ENCODE measurements at places on chromosomes 11 and 22.

- DNase-seq, result peak; percentile 3
These were observed 335 bp downstream of the TMEM138 start for GRCh38 chr11:61362542-61362875.

DNA sequence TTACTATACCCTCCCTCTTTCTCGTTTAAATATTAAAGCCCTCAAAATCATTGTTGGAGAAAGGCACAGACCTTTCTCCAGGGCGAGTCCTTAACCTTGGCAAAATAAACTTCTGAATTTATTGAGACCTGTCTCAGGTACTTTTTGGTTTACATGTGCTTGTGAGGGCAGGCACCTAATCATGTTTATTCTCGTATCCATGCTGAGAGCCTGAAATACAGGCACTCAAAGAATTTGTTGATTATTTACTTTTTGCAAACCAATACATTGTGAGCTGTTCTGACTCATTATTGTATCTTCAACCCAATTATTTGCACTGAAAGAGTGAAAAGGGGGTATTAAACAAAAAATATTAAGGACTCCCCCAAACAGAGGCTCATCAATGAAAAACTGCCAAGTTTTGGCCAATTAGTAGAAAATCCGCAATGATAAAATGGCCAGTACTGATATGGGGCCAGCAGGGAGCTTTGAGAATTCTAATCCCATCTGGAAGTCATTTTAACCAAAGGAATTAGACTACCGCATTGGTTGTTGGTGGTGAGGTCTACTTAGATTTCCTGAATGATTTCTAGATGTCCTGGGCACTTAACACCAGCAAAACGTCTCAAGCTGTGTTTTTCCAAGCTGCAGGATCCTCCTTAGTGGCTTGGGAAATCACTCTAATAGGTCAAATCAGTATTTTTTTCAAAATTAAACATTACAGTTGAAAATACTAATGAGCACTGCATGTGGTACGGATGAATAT lies 157.3 kb downstream of the SWAP70 start:
- no peak for DNase-seq

DNA sequence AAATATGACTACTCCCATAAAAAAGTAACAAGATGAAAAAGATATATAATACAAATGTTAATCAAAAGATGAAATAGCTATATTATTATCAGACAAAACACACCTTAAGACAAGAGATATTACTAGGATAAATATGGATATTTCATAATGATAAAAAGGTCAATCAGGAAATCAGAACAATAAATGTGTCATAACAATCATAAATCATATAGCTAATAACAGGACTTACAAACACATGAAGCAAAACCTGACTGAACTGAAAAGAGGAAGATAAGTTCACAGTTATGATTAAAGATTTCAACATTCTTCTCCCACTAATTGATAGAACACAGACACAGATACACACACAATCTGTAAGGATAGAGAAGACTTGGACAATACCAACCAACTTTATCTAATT lies 47.2 kb downstream of the EIF3M start:
- no peak for DNase-seq

DNA sequence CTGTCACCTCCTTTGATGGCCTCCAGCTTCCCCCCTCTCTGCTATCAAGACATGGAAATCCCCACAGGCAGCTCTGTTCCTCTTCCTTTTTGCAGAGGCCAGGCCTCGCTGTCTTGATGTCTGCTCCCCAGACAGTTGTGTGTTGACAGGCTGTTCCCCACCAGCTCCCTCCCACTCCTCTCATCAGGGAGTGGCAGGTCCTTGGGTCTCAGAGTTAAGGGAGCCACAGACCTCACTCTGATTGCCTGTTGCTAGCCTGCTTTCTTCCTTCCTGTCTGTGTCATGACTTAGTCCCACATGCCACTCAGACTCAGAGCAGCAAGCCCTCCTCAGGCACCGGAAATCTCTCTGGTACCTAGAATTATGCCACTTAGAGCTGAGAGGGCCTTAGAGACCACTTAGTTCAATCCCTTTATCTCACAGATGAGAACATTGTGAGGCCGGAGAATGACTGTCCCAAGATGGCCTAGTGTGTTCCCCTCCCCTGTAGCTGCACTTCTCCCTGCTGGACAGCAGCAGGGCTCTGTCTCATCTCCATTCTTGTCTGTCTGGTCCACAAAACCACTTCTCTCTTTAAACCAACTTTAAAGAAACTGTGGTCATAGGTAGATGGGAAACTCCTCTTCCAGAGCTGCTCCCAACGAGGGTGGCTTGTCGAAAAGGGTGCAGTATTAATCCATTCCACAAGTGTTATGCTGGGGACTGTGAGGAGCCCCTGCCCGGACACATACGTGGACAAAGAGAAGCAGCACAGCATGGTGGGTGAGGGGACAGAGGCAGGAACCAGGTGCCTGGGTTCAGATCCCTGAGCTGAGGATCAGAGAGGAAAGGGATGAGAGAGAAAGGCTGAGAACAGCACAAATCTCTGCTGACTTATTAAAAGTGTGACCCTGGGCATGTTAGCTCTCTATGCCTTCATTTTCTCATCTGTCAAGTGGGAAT lies 4.2 kb downstream of the AMPD3 start:
- peak; percentile 51 for DNase-seq

GRCh38 chr11:70193411-70194292 lies 9.4 kb upstream of the FADD start:
- DNase-seq, result no peak

DNA sequence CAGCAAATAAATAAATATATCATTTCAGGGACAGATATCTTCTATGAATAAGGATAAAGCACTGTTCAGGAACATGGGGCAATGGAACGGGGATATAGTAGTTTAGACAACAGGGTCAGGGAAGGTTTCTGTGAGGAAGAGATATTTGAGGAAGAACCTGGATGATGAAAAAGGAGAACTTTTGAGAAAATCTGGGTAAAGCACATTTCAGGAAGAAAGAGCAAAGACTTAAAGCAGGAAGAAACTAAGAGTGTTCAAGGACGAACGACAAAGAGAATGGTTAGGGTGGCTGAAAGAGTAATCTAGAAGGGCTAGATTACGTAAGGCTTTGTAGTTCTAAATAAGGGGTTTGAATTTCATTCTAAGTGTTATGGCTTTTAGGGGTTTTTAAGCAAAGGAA lies 12.7 kb downstream of the DDI1 start:
- no peak for DNase-seq

GRCh38 chr11:86518211-86518610 lies 143.5 kb downstream of the CCDC81 start:
- no peak for DNase-seq

- no peak for DNase-seq
These were observed 56.5 kb downstream of the MIAT start for GRCh38 chr22:26713823-26714449.

DNA sequence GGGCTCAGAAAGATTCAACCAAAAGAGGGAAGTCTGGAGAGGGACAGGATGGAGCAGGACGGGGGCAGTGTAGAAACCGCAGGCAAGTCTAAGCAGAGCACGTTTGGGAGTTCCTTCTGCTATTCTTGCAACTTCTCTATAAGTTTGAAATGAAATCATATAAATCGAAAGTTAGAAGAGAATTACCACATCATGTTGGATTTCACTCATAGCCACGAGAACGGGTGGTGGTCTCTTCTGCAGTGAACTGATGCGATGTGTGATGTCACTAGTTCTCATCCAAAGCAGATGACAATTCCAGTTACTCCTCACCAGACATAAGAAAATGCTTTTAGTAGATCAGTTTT lies 36.0 kb downstream of the KCNQ1 start:
- no peak for DNase-seq

GRCh38 chr22:39662686-39663052 lies 92.1 kb downstream of the CACNA1I start:
- no peak for DNase-seq

- peak; percentile 45 for DNase-seq
These were observed at the start of gene DSCAML1 for GRCh38 chr11:117796872-117797529. Gene DSCAML1, minus strand, starts transcription at chr11:117797216. Its CDS starts 137 bp downstream, at chr11:117797079.

GRCh38 chr11:100851584-100852152 lies 164.6 kb downstream of the ARHGAP42 start:
- DNase-seq, result no peak

DNA sequence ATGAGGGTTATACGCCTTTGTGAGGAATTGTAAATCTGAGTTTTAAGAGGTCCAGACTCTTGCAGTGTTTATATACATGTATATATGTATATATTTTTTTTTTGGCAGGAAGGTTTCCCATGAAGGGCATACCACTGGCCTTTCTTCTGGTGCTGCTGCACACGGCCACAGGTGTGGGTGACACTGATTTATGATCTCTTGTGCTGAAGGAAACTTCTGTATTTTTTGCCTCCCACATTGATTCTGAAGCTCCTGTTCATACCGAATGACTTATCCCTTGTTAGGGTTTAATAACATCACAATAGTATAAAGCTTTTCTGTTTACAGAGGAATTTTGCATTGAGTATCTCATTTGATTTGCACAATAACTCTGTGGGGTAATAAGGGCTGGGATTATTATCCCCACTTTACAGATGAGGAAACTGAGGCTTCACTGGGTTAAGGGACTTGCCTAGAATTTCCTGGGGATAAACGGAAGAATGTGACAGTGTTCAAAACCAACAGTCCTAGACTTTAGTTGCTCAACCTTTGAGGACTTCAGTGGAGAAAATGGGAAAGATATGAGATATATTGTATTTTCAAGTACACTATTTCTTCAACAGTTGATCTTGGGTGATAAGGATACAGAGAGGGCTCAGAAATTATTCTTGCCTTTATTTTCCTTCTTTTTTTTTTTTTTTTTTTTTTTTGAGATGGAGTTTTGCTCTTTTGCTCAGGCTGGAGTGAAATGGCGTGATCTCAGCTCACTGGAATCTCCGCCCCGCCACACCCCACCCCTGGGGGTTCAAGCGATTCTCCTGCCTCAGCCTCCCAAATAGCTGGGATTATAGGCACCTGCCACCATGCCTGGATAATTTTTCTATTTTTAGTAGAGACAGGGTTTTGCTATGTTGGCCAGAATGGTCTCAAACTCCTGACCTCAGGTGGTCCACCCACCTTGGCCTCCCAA lies 70.1 kb downstream of the MICAL2 start:
- DNase-seq, result no peak

DNA sequence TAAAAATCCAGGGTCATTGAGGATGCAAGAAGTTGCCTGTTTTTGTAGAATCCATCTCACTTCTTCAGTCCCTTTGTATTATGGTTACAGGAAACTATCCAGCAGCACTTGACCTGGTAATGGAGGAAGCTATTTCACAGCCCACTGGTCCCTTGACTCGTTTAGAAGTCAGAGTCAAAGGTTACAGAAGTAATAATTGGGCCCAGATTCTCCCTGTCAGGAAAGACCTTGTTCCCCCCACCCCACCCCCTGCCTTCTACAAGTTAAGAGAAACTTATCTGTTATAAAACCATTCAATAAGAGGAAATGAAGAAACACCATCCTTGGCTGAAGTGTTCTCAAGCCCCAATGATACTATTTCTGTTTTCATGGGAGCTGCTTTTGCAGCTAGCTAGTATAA lies 65.8 kb downstream of the CSTPP1 start:
- DNase-seq, result no peak

DNA sequence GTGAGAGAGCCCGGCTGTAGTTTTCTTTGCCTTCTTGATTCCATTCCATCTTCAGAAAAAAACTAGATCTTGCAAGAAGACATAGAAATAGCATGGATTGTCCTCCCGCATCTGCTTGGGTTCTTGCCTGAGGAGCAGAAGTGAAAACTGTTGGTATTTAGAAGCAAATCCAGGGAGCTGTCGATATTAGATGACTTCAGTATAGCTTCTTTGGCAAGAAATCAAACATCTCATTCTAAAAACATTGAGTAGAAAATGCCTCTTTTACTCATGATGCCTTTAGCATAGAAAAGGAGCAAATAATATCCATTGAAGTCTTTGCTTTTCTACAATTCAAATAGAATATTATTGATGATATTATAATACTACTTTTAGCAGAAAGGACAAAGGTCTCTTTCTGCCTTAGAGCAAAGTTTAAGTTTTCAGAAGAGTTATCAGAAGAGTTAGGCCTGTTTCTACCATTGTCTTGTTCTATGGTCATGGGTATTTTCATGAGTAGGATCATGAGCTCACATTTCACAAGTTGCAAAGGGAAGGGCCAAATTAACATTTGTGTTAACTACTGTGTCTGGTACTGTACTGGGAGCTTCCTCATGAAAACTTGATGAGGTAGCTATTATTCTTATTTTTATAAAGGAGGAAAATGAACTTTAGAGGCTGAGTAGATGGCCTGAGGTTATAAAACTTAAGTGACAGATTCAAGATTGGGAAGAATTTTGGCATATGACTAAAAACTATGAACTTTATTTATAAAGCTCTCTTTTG lies 49.7 kb downstream of the EXT2 start:
- no peak for DNase-seq

GRCh38 chr11:125433454-125434121 lies 62.5 kb downstream of the FEZ1 start:
- peak; percentile 22 for DNase-seq

DNA sequence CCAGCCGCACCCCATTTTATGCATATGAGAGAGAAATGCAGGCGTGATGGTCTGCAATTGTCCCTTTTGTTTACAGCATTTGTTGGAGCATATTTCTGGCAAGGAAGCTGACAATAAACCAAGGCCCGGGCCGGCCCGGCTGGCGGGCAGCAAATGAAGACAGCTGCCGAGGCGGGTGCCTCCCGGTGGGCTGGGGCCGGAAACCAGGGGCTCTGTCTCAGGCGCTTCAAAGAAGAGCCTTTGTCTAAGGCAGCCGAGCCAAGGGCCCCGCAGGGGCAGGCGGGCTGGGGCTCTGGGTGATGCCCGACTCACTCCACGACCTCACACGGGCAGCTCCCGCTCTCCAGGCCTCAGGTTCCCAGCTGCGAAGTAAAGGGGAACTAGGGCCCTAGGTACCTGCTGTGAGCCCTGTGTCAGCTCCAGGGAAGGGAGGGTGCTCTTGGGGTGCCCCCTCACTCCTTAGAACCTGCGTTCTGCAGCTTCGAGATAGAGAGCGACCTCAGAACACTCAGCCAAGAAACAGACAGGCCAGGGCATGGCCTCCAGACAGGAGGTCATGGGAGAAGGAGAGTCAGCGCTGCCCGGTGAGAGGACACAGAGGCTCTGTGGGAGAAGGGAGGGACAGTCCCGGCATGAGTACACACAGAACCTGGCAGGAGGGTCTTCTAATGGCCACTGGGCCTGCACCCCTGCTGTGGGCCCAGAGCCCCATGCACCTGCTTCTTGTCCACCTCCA lies 2.4 kb downstream of the LINC01488 start:
- DNase-seq, result no peak

GRCh38 chr11:120052196-120052775 lies 85.6 kb downstream of the TRIM29 start:
- DNase-seq, result no peak

DNA sequence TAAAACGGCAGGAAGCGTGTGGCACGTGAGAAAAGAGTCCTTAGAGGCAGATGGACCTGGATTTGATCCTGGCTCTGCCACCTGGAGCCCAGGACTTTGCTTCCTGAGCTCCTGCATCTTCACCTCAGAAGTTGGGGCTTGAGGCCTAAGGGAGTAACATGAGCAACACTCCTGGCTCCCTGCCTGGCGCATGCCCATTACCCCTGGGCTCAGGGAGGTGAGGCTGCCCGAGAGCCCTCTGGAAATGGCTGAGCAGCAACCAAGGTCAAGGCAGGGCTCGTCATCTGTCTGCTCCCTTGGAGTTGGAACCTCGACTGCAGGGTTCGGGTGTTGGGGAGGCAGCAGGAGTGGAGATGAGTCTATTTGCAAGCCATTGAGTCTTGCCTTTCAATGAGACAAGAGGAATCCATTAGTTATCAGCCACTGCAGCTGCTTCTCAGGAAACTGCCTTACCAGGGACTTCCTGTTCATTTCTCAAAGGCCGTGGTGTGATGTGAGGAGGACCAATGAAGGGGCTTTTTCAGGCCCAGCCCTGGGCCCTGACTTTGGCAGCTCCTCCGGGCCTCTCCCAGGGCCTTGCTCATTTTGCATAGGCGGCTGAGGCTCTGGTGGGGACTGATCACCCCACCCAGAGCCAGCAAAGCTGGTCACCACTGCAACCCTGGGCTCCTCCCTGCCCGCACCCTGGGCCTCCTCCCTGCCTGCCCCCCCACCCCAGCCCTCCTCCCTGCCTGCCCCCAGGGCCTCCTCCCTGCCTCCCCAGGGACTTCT lies 6.4 kb downstream of the FADS2 start:
- DNase-seq, result no peak

All from stimulated activated CD4-positive, alpha-beta T cell treated with anti-CD3 and anti-CD28 coated beads, TNF-alpha, amount 100 ng/mL, for 24 hours (primary cell).